ENCODE measurements at places on chromosomes 1 and 21.

GRCh38 chr1:161214369-161214768, 726 bp upstream of the FCER1G start:
- no peak for DNase-seq

- peak; percentile 72 for DNase-seq
Observed at GRCh38 chr1:228059634-228060457, 22.7 kb upstream of the ARF1 start.

- no peak for DNase-seq
Observed at GRCh38 chr1:215567491-215568298, 591 bp downstream of the KCTD3 start.

- no peak for DNase-seq
Observed at GRCh38 chr1:16644193-16644481, 22.6 kb downstream of the RNU1-3 start.

DNA sequence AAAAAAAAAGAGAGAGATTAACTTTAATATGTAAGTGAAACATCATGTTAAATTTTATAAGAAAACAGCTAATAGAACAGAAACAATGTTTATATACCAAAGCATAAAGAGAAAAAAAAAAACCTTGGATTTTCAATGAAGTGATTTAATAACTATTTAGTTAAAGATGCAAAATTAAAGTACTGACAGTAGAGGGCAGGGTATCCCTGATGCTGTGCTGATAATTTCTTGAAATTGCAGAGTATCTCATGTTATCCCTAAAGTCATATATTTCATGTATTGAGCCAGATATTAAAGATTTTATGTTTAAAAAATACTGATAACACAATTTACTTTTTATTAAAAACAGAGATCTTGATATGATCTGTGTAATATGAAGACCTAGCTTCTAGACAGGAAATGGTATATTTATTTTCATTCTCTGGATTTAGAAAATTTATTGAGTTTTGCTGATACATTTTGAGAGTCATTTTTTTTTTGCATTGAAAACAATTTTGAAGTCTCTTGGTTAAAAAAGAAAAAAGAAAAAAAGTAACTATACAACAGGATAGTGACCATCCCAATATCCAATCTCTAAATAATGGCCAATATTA, 273.2 kb downstream of the USP25 start:
- no peak for DNase-seq

DNA sequence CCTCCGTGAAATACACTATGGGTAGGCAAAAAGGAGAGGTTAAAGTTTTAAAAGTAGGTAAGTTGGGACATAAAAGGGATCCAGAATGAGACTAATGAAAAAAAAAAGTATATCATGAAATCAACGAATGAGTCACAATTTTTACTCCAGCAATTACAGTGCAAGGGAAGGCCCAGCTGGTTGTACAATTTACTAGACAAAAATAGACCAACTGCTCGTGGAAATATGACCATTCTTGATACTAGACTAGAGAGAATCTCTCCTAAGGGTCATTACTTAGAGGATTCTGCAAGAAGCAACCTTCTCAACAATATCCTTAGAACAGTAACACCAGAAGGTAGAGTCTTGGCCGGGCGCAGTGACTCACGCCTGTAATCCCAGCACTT, 55.1 kb upstream of the EFHD2 start:
- no peak for DNase-seq

- DNase-seq = no peak
Observed at GRCh38 chr1:209710093-209710492, 5.4 kb downstream of the HSD11B1 start.

GRCh38 chr1:68975212-68975933, 478.5 kb upstream of the DEPDC1 start:
- DNase-seq = no peak

GRCh38 chr1:221477252-221477651, 264.6 kb downstream of the DUSP10 start:
- no peak for DNase-seq

GRCh38 chr1:17877896-17878295, 122.8 kb downstream of the ACTL8 start:
- no peak for DNase-seq

- DNase-seq = no peak
Observed at GRCh38 chr1:107879927-107880326, 85.1 kb downstream of the VAV3 start.

DNA sequence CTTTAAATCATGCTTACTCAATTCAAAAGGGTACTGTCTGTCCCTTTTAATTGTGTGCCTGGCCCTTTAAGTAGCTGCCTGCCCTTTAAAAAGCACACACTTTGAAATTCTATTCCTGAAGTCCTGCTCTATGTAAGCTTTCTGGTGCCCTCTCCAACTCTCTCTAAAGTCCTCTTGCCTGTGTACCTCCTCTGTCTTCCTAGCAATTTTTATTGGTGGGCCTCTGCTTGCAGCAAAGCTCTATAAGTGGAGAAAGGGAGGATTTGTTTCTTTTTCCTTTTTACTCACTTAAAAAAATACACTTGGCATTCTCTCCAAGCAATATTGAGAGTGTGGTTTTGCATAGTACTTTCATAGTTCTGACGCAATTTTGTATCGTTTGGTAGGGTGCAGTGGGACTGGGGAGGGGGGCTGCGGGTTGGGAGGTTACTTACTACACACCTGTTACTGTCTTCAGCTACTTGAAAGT, 135.4 kb downstream of the LMO4 start:
- no peak for DNase-seq

GRCh38 chr1:116002781-116003420, 26.6 kb downstream of the SLC22A15 start:
- DNase-seq = no peak

DNA sequence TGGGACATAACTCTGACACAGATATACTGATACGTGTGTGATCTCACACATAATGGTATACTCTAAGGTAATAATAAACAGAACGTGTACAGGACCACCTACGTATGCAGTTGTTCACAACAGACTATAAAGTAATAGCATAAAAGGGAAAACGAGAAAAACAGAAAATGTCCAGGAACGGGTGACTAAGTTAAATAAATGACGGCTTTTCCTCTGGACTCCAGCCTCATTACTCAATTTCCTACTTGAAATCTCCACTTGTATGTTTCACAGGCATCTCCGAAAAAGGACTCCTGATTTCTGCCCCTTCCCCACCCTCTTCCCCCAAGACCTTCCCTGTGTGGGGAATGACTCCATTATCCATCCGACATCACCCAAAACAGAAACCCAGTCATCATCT, 95.1 kb downstream of the JAK1 start:
- no peak for DNase-seq

DNA sequence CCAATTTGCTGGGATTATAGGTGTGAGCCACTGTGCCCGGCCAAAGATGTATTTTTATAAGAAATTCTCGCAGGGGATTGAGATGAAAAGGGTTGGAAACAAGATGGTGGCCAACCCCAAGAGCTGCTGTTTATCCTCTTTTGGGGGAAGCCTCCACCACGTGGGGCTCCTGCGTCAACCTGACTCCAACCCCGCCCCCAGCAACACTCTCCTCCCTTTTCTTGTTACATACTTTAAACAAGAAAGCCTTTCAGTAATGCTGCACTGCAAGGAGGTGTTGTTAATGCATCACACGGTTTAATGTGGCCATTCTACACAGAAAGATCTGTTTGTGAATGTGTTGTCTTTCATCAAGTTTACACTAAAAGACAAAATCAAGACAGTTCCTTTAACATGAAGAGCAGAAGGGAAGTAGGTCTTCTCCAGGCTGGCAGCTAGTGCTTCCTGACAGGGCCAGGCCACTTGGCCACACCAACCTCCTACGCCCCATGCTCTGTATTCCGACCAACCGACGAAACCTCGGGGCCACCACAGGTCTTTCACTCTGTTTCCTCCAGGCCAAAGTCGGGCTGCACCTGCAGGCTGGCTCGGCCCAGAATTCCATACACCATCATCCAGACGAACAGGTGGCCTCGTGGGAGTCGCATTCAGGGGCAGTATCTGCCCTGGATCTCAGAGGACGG, 25.9 kb downstream of the C2CD2 start:
- no peak for DNase-seq

DNA sequence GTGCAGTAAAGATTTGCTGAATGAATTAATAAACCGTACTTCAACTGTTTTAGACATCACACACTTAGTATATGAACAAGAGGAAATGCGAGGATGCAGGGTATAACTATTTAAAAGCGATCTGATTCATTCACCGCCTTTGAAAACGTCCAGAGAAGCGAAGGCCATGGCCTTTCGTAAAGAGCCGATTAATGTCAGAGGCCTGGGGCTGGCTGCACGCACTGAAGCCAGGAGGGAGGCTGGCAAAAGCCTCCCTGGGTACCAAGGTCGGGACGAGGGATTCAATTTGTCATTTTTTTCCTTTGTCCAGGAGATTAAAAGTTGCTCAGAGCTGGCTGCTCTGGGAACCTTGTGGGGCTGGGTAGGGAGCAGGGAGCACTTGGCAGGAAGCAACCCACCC, 307.4 kb downstream of the NPHP4 start:
- no peak for DNase-seq

DNA sequence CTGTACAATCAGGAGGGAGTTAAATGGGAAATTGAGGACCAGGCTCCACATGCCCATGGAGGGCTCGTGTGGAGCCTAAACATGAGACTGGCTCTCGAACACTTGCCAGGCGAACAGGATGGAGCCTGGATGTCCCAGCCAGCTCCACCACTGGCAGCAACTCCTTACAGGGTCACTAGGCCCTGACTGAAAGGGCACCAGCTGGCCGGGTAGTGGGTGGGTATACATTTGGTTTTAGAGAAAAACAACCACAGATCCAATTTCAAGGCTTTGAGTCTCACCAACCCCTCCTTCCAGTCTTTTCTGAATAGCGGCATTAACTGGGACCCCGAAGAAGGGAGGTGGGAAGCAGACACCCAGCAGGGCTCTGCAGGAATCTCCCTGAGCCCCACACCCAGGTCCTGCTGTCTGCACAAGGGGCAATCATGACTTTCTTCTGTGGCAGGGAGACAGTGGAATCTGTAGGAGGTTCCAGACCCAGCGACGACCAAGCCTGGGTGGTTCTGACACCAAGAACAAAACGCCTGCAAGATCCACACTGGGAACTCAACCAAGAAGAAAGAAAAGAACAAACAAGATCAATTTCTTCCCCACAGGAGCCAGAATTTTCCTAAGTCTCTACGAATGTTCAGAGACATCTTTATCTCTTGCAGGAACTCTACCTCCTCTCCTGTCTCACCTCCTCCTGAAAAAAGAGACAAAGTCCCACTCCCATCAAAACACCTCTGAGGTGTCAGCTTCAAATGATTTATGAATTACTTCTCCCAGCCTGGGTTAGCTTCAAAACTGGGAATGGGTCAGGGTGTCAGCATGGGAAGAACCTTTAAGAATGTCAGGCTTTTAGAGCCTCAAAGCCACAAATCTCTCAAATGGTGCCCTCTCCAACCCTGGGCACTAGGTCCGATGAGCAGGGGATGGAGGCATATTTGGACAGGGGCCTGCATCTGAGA, 26.5 kb upstream of the SRP9 start:
- no peak for DNase-seq

DNA sequence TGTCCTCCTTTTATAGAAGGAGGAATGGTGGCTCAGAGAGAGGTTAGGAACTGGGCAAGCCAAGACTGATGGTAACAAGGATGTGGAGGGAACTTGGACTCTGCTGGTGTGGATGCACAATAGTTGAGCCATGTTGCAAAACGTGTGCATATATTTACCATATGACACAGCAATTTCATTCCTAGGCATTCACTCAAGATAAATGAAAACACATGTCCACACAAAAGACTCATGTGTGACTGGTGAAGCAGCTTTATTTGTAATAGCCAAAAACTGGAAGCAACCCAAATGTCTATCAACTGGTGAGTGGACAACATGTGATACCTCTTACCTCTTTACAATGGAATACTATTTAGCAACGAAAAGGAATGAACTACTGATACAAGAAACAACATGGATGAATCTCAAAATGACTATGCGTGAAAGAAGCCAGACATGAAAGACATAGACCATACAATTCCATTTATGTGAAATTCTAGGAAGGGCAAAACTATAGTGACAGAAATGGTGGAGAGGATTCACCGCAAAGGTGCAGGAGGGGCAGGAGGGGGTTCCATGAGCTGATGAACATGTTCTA, 36.2 kb downstream of the CAMK2N1 start:
- no peak for DNase-seq

GRCh38 chr1:82279241-82279640, 478.5 kb downstream of the ADGRL2 start:
- no peak for DNase-seq

- no peak for DNase-seq
Observed at GRCh38 chr1:114333690-114334089, 177.3 kb downstream of the TRIM33 start.

DNA sequence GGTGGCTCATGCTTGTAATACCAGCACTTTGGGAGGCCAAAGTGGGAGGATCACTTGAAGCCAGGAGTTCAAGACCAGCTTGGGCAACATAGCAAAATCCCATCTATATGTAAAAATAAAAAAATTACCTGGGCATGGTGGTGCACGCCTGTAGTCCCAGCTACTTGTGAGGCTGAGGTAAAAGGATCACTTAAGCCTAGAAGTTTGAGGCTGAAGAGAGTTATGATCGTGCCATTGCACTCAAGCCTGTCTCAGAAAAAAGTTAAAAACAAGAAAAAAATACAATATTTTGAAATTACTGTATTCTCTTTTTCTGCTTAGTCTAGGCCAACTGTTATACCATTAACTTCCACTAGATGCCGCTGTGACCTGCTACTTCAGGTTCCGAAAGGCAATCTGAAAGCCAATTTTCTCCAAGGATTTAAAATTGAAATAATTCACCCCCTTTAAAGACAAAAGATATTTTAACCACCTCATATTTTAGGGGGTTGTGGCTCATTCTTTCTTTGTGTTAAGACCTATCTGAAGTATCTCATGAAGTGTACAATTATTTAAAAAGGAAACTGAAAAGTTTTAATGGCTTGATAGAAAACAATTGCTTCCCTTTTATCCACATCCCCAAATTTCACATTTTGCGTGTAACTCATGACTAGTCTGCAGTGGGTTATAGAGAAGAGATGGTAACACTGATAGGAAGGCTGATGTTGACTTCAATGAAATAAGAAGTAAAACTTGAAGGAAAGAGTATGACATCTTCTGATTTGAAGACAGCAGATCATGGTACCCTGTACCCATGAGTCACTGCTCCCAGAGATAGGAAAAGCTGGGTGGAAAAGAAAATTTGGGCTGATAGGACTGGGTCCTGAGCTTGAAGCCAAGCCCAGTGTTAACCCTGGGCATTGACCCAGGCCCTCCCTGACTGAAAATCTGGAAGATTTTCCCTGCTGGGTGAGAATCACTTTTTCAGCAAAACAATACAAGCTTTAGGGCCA, 24.4 kb upstream of the CLDN14 start:
- peak; percentile 7 for DNase-seq

DNA sequence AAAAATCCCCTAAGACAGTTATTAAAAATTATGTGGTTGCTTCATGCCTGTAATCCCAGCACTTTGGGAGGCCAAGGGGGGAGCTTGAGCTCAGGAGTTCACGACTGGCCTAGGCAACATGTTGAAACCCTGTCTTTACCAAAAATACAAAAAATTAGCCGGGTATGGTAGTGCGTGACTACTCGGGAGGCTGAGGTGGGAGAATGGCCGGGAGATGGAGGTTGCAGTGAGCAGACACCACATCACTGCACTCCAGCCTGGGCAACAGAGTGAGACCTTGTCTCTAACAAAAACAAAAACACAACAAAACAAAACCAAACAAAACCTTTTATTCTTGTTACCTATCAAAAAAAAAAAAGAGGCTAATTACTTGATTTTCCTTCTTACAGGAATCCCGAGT, 2.1 kb downstream of the ELK4 start:
- no peak for DNase-seq
